Karpas-422 (cell line): ENCODE measurements at places on chromosomes 3 and 15.

GRCh38 chr15:52383100-52383588 is 87.5 kb upstream of the MYO5C start:
- DNase-seq = no peak

GRCh38 chr3:39052583-39052982 is 767 bp downstream of the WDR48 start:
- DNase-seq = no peak

GRCh38 chr3:147809206-147809605 is 400.0 kb downstream of the ZIC1 start:
- DNase-seq = no peak

- no peak for DNase-seq
Observed at GRCh38 chr3:32089476-32089875, 16.9 kb upstream of the GPD1L start.

DNA sequence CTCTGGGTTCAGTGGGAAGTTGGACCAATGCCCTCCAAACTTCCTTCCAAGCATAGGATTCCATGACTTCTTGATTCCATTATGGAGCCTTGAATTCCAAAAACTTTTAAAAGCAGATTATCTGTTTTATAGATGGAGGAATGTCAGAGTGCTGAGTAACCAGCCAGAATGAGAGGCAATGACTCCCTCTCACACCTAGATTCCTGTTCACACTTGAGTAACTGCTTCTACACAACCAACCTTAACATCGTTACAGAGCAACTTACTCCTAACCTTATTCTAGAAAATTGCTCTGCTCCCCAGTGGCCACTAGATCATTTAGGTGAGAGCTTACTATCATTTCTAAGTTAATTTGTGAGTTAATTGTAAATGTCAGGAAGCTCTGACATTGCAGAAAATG is 24.2 kb upstream of the NR2F2 start:
- DNase-seq = no peak

DNA sequence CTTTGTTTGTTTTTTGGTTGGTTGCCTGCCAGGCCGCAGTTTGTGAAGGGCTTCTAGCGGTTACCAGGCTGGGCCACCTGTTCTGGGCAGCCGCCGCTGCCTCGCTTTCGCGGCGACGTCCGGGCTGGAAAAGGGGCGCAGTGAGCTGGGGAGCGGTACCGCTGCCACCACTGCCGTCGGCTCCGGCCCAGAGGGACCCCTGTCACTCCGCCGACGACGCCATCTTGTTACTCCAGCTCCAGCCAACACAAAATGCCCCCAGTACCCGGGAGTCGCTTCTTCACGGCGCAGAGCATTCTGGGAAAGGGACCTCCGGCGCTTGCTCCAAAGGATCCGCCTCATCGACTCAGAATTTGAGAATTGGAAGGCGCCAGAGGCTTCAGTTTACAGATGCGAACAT is 238.8 kb downstream of the CDIN1 start:
- DNase-seq = no peak

GRCh38 chr3:148534089-148534988 is 163.4 kb upstream of the AGTR1 start:
- DNase-seq = no peak

DNA sequence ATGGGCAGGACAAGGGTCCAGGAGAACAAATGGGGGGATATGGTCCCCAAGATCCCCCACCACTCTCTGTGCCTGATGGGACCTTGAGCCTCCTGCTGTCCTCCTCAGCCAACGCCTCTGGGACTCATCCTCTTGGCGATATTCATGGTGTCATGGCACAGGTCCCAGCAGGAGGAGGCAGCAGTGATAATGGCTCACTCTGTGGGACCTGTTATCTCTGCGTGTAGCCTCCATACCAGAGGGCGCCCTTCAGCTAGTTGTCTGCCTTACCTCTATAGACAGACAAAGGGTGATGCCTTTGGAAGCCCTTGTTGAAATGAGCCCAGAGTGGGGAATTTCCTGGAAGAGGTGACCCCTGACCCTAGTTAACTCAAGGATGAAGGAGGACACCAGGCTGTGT is 7.4 kb downstream of the ZBTB47 start:
- DNase-seq = peak; percentile 76

DNA sequence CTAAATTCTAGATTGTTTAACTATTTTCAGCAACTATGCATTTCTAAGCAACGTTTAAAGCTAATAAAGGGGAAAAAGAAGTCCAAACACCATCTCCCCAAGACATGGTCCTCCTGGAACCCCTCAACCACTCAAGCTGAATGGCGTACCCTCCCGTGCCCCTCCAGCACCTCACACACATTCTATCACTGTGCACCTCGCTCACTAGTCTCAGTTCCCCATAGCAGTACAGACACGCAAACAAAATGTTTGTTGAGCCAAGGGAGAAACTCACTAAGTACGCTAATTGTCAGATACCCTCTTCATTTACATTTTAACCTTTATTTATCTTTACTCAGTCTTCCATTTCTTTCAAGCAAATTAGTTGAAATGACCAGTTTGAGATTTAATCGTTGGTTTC is 48.8 kb downstream of the ACAP2 start:
- peak; percentile 86 for DNase-seq

DNA sequence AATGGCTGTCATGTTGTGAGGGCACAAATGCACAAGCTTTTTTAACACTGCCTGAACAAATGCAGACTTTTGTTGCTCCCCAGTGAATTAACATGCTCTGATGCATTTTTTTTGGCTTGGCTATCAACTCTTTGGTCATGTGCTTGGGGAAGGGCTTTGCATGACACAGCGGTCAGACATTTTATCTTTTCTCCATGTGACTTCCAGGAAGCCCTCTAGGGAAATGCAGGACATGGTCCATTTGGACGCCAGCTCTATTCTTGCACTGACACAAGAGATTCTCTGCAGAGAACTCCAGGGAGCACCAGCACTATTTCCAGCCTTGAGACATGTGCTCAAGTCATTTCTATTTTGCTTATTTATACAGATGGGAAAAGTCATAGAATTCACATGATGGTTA is 46.2 kb downstream of the NEK11 start:
- peak; percentile 15 for DNase-seq

- DNase-seq = peak; percentile 73
Observed at GRCh38 chr15:63491116-63491827, 13.1 kb upstream of the USP3 start.

GRCh38 chr3:161644891-161645635 is 148.5 kb downstream of the OTOL1 start:
- no peak for DNase-seq

DNA sequence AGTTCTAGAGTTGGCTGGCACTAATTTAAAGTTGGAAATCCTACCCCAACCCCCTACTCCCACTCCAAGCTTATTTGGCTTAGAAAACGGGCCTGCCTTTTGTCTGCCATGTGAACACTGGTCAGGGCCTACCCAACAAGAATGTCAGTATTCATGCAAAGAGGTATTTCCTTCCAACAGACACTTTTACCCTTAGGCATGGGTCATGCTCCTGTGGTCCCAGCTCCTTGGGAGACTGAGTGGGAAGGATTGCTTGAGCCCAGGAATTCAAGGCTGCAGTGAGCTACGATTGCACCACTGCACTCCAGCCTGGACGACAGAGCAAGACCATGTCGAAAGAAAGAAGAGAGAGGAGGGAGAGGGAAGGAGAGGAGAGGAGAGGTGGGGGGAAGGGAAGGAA is 137.5 kb upstream of the LRTM1 start:
- no peak for DNase-seq

DNA sequence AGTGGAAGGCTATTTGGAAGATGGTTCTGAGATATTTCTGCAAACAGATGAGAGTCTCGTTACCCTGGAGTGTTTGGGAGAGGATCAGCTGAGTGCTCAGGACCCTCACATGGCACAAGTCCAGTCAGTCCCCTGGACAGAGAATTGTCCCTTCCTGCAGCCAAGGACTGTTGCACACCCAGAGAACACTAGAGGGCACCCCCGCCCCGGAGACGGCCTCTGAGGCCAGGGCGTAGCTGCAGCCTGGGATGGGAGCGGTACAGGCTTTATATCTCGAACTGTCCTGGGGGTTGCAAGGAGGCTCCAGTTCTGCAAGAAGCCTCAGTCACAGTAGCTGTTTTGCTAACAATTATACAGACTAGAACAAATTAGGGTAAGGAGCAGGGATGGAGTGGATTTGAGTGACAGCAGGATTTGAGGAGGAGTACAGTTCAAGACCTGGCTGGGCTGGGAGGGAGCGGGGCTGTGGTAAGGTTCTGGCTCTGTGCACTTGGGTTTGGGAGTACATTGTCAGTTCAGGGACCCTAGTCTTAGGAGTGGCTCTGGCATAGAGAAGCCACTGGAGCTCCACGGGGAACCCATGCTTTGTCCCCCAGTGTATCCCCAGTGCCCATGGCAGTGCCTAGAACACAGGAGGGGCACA is 67.6 kb upstream of the HACD2 start:
- peak; percentile 87 for DNase-seq

DNA sequence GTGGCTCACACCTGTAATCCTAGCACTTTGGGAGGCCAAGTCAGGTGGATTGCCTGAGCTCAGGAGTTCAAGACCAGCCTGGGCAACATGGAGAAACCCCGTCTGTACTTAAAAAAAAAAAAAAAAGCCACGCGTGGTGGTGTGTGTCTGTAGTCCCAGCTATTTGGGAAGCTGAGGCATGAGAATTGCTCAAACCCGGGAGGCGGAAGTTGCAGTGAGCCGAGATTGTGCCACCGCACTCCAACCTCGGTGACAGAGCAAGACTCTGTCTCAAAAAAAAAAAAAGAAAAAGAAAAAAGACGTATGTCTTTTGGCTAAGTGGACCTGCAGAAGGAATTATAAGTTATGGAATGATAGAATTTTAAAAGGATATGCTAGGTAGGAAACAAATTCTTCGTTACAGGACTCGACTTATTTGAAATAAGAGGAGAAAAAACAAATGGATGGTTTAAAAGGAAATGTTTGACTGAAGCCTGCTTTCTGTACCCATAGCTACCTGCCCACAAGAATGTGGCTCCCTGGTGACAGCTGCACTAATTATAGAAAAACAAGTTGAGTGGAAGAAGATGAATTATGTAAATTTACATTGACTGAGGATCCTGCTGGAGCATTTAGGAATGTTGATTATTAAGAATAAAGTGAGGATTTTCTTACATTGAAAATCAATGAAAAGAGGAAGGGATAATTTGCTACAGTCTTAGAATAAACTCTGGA is 36.0 kb upstream of the SKIL start:
- DNase-seq = no peak

GRCh38 chr15:58040150-58040549 is 25.4 kb downstream of the ALDH1A2 start:
- DNase-seq = no peak

GRCh38 chr15:96052572-96053030 is 277.9 kb upstream of the NR2F2 start:
- DNase-seq = no peak

DNA sequence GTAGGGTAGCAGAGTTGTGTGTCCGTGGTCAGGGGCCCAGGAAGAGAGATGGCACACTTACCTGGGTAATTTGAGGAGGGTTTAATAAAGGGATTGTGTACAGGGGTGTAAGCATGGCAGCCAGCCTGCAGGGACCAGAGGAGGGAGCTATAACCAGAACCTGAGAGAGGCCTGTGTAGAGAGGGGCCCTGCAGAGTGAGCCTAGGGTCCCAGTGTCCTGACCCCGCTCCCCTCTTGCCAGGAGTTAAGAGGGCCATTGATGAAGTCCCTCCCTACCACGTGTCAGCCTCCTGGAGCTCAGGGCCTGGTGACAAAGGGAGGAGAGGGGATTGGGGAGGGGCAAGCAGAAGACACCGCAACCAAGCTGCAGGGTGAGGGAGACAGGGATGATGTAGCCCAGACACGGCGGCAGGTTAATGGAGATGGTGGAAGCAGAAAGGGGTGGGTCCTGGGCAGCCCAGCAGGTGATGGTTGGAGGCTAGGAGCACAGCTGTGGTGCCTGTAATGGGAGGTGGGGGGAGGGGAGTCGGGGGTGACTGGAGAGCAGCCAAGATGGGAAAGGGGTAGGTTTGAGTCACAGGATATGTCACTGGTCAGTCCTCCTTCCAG is 165.4 kb upstream of the TOPAZ1 start:
- DNase-seq = no peak

- no peak for DNase-seq
Observed at GRCh38 chr3:124318656-124319055, 326.7 kb upstream of the ROPN1 start.

- DNase-seq = peak; percentile 45
Observed at GRCh38 chr15:87681104-87681503, 575.4 kb downstream of the NTRK3 start.

GRCh38 chr3:11929531-11929930 is 74.7 kb upstream of the SYN2 start:
- no peak for DNase-seq
